ENCODE measurements at places on chromosomes 13 and 19. TPM values are rescaled to one million over a fixed set of nuclear protein-coding genes. Genes with fewer than 3 reads are reported as not detected.

- no peak overlapping the region for H3K27ac ChIP-seq
- no peak for DNase-seq
- H3K27me3 ChIP-seq = peaks cover 16% of the 10 kb centered on the region
- no peaks in the 10 kb centered on the region for H3K36me3 ChIP-seq
- no peak overlapping the region for H3K4me3 ChIP-seq
- H3K4me1 ChIP-seq = peaks cover 15% of the 10 kb centered on the region
Measured at GRCh38 chr19:35491836-35492360, 1.6 kb upstream of the KRTDAP start.

GRCh38 chr13:87820241-87820640 is 149.1 kb downstream of the SLITRK5 start:
- H3K36me3 ChIP-seq = no peaks in the 10 kb centered on the region
- H3K27me3 ChIP-seq = no peaks in the 10 kb centered on the region
- DNase-seq = no peak
- no peak overlapping the region for H3K4me3 ChIP-seq
- no peak overlapping the region for H3K27ac ChIP-seq

DNA sequence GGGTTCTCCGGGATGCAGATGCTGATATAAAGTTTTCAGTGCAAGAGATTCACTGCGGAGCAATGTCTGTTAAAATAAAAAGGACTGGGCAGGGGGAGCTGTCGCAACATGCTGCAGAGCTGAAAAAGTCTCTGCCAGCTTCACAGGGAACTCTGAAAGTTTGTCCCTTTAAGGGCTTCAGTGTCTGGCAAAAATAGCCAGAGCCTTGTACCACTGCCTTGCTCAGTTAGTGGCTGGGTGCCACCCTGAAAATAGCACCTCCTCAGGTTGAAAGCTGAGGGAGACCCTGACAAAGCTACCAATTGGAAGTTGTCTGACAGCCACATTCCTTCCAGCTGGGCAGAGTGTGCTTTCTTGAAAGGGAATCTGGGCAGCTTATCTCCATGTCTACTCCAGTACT is 3.0 kb upstream of the NDFIP2 start:
- peaks cover under 1% of the 10 kb centered on the region for H3K36me3 ChIP-seq
- peaks cover 6% of the 10 kb centered on the region for H3K27me3 ChIP-seq
- peaks cover 28% of the 10 kb centered on the region for H3K4me1 ChIP-seq
- no peak for DNase-seq
- no peak overlapping the region for H3K27ac ChIP-seq
- H3K4me3 ChIP-seq = no peak overlapping the region

GRCh38 chr13:31848621-31849020 is 109.3 kb downstream of the RXFP2 start:
- H3K4me3 ChIP-seq = no peak overlapping the region
- H3K4me1 ChIP-seq = peaks cover 4% of the 10 kb centered on the region
- H3K27ac ChIP-seq = no peak overlapping the region
- peaks cover 42% of the 10 kb centered on the region for H3K27me3 ChIP-seq

GRCh38 chr13:97574926-97575325 is 141.0 kb downstream of the RAP2A start:
- H3K4me1 ChIP-seq = no peaks in the 10 kb centered on the region
- peaks cover 7% of the 10 kb centered on the region for H3K27me3 ChIP-seq
- H3K4me3 ChIP-seq = no peak overlapping the region
- no peaks in the 10 kb centered on the region for H3K36me3 ChIP-seq
- peak; percentile 19 for DNase-seq

DNA sequence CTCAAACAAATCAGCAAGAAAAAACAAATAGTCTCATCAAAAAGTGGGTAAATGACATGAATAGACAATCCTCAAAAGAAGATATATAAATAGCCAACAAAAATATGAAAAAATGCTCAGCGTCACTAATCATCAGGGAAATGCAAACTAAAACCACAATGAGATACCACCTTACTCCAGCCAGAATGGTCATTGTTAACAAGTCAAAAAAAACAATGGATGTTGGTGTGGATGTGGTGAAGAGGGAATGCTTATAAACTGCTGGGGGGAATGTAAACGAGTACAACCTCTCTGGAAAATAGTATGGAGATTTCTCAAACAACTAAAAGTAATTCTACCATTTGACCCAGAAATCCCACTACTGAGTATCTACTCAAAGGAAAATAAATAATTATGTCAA is 239.2 kb upstream of the RFC3 start:
- peaks cover 15% of the 10 kb centered on the region for H3K27me3 ChIP-seq
- H3K4me3 ChIP-seq = no peak overlapping the region
- no peaks in the 10 kb centered on the region for H3K4me1 ChIP-seq

DNA sequence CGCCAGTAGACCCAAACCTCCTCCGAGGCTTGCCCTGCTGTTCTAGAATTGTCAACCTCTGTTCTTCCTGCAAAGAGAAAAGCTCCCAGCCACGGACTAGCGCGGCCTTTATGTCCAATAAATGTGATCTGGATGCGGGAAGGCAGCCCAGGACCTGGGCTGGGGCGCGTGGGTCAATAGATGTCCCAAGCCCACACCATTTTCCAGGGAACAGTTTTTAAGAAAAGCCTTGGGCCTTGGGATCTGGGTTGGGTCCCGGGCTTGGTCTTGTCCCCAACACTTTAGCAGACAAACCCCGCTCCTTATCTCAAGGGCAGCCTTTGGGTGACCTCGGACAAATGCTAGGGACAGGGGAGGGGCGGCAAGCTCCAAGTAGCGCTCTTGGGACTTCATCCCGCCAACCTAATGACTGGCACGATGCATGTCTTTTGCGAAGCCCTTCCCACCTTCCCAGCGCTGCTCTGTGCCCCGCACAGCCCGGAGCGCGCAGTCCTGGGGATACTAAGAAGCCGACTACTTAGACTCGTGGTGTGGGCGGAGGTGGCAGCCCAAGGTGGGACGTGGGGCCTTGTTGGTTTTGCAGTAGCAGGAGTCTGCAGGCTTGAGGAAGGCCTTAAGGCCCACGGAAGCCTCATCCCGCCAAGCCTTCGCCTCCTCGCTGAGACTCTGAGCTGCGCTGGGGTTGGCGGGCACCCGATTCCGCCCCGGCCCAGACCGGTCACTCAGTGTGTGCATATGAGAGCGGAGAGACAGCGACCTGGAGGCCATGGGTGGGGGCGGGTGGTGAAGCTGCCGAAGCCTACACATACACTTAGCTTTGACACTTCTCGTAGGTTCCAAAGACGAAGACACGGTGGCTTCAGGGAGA is 10.8 kb downstream of the SOX21 start:
- H3K27ac ChIP-seq = no peak overlapping the region
- H3K4me1 ChIP-seq = peaks cover 3% of the 10 kb centered on the region

DNA sequence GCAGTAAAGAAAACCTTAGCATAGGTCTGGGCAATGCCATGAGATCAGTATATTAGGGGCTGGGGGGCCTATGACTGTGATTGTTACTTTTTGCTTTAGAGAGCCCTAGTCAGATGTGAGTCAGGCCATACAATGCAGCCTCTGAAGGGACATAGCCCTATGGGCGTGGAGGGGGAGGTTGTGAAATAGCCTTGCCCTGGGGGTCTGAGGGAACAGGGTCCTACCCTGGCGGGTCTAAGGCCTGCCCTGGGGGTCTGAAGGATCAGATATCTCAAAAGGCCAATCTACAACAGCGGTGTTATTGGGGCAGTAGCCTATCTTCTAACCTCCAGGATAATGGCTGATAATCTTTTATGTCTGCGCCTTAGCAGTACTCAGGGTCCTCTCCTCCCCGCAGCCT is 13.8 kb upstream of the SLC1A5 start:
- no peaks in the 10 kb centered on the region for H3K27me3 ChIP-seq
- no peak overlapping the region for H3K4me3 ChIP-seq
- H3K27ac ChIP-seq = no peak overlapping the region
- H3K4me1 ChIP-seq = no peaks in the 10 kb centered on the region
- H3K36me3 ChIP-seq = no peaks in the 10 kb centered on the region
- DNase-seq = no peak

DNA sequence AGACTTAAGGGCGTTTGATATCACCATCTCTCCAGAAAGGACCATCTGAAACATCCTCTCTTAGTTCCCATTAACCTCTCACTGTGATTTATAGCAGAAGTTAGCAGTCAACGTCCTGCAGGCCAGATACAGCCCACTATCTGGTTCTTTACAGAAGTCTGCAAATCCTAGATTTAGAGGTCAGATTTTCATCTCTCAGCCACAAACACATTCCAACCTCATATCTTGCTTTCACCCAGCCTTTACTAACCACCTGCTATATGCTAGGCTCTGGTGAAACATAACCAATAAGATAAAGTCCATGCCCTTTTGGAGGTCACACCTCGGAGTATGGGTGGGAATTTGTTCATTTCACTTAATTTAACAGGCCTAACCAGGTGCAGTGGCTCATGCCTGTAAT is 76.8 kb upstream of the CACNA1A start:
- DNase-seq = no peak
- H3K36me3 ChIP-seq = no peaks in the 10 kb centered on the region
- no peaks in the 10 kb centered on the region for H3K4me1 ChIP-seq

GRCh38 chr19:35228177-35228930 is at the start of gene FAM187B:
FAM187B (minus strand) TSS chr19:35228739; CDS start chr19:35228680, 59 bp downstream.
- no peak within 1 kb of the TSS for H3K4me3 ChIP-seq
- DNase-seq = no peak
- H3K4me1 ChIP-seq = peaks cover 6% of the 10 kb centered on the region
- H3K36me3 ChIP-seq = no peaks in the 10 kb centered on the region

The LGALS4 gene
- total RNA-seq = 0.72 TPM

The EDNRB gene
- not detected for total RNA-seq

The F7 gene
- 0.20 TPM for total RNA-seq

The BRME1 gene
- 3.6 TPM for total RNA-seq

The LILRA5 gene
- not detected for total RNA-seq

The PRR19 gene
- 0.38 TPM for total RNA-seq

The MLNR gene
- total RNA-seq = not detected

The RXFP2 gene
- not detected for total RNA-seq

The CGB2 gene
- not detected for total RNA-seq

The OLFM2 gene
- 2.7 TPM for total RNA-seq

The SHC2 gene
- total RNA-seq = 0.25 TPM

The PGLYRP2 gene
- total RNA-seq = 0.27 TPM

The RUBCNL gene
- 0.36 TPM for total RNA-seq

The COL5A3 gene
- total RNA-seq = 2.7 TPM

The RABAC1 gene
- total RNA-seq = 52.4 TPM
